EH (cell line): ENCODE measurements at places on chromosomes 16 and 17.

DNA sequence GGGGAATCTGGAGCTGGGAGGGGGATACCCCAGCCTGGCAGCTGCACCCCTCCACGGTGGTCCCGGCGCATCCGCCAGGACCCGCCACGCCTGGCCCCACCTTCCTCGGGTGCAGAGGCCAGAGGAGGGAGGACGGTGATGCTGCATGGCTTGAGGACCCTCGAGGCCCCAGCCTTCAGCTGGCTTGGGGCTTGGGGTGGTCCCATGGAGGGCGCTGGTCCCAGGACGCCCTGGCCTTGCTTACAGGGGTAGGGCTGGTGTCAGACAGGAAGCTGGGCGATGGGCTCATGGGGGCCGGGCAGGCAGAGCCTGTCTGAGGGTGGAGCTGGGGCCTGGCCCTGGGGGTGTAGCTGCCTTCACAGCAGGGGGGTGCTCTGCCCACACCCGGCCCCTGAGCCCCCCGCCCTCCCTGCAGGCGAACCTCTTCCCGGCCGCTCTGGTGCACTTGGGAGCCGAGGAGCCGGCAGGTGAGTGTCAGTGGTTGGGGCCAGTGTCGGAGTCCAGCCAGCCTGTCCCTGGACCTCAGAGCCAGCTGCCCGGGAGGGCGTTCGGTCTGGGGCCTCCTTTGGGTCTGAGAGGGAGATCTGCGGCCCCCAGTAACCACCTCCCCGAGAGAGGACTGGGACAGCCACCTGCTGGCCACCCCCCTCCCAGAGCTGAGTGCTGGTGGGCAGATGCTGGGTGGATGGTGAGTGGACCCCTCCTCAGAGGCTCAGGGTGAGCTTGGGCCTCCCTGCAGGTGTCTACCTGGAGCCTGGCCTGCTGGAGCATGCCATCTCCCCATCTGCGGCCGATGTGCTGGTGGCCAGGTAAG, 6.4 kb downstream of the CENPX start:
- DNase-seq, result no peak

GRCh38 chr16:84751241-84751640, 51.4 kb downstream of the USP10 start:
- no peak for DNase-seq

GRCh38 chr17:42359133-42359532, 29.1 kb downstream of the STAT3 start:
- no peak for DNase-seq

DNA sequence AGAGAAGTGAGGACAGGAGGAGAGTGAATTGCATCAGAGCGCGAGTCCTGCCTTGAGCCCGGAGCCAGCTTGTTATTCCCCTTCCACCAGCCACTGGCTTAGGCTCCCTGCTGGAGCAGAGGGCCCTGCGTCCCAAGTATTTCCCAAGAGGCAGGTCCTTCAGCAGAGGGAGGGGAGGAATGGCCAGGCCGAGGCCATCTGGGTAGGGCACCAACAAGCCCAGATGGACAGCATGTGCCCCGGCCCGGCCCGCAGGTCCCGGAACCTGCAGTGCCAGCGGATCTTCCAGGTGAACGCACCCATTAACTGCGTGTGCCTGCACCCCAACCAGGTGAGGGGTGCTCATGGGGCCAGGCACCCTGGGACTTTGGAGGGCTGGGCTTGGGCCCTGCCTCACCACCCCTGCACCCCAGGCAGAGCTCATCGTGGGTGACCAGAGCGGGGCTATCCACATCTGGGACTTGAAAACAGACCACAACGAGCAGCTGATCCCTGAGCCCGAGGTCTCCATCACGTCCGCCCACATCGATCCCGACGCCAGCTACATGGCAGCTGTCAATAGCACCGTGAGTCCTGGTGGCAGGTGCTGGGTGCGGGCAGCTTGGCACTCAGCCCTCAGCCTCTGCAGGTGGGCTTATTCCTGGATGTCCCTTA, 1.7 kb downstream of the MLST8 start:
- no peak for DNase-seq

DNA sequence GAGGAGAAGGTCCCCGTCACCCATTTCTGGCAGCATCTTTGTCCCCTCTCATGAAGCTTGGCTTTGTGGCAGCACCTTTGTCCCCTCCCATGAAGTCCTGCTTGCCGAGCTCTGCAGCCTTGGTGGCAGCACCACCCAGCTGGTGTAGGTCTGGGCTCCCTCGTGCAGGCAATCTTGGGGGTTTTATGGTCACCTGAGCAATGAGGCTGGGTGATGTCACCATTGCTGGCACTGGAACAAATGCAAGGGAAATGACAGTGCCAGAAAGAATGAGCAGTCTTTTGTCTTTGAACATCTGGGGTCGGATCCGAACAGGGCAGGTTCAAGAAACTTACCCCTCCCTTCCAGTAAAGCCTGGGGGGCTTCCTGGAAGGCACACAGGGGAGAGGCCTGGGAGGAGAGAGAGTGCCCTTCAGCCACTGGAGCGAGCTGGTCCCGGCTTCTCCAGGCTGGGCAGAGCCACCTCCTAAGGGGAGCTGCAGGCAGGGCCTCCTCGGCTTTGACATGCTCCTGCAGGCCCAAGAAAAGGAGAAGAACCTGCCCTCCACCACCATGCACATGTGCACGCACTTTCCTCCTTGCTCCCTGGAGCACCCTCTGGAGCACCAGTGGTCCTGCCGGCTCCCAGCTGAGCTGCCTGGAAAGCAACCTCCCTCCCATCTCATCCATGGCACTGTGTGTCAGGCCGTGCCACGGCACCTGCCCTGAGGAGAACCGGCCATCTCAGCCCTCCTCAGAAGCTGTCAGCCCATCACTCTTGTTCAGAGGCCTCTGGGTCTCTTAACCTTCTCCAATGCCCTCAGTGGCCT, 16.0 kb downstream of the BTBD17 start:
- no peak for DNase-seq

- no peak for DNase-seq
Observed at GRCh38 chr17:68657576-68657975, 56.4 kb upstream of the FAM20A start.

DNA sequence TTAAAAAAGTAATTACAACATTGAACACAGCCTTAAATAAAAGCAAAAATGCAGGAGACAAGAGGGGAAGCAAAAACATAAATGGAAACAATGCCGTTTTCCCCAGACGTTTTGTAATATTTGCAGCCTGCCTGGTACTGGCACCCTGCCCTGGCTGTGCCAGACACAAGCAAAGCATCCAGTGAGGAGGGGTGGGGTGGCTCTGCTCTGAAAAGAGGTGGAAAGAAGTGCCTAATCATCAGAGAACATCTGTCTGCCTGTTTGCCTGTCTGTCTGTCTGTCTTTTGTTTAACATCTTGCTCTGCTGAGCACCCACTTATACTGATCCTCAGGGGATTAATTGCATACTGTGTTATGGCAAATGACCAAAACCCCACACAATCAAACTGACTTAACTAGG, 62.7 kb downstream of the C16orf82 start:
- no peak for DNase-seq

DNA sequence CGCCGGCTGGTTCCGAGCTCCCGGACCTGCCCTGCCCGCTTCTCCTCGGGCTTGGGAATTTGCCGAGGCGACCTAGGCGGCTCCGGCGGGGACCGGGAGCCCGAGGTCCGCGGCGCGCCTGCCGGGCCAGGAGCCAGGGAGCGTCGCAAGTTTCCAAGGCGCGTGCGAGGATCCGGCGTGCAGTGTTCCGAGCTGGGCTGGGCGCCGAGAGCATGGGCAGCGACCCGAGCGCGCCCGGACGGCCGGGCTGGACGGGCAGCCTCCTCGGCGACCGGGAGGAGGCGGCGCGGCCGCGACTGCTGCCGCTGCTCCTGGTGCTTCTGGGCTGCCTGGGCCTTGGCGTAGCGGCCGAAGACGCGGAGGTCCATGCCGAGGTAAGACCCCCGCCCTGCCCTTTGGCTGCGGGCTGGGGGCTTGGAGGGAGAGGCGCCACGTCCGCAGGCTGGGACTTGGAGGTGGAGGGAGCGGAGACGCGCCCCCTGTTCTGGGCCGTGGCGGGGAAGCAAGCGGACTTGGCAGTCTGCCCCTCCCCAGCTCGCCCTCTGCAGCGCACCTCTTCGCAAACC, 668 bp downstream of the MMP15 start:
- peak; percentile 55 for DNase-seq

GRCh38 chr16:10552998-10553491, 27.4 kb downstream of the EMP2 start:
- DNase-seq, result no peak

- no peak for DNase-seq
Observed at GRCh38 chr17:29043539-29044145, 701 bp downstream of the PIPOX start.

DNA sequence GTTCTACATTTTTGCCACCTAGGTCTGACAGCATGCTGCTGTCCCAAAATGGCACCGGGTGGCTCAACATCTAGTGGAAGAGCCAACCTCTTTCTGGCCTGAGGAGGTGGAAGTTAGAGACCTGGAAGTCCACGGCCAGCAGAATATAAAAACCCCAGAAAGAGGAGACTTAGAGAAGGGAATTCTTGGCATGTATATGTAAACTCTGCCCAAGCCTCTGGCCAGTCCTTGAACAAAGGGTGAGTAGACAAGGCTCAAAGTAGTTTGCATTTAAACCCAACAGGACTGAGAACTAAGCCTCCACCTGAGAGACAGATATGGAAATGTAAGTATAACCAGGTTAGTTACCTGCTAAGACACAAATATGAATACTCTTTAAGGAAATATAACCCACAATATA, 210.3 kb downstream of the GRIN2A start:
- no peak for DNase-seq

- peak; percentile 38 for DNase-seq
Observed at GRCh38 chr16:68031951-68032350, 8.9 kb downstream of the DUS2 start.
